Stimulated activated CD8-positive, alpha-beta memory T cell treated with anti-CD3 and anti-CD28 coated beads, Interleukin-2, amount 100 ng/mL, for 1 hour (primary cell): ENCODE measurements at places on chromosomes 2 and 18.

GRCh38 chr18:37537868-37538525 is 27.6 kb downstream of the CELF4 start:
- DNase-seq = no peak

GRCh38 chr18:23337599-23338444 is 115.3 kb upstream of the RIOK3 start:
- no peak for DNase-seq

DNA sequence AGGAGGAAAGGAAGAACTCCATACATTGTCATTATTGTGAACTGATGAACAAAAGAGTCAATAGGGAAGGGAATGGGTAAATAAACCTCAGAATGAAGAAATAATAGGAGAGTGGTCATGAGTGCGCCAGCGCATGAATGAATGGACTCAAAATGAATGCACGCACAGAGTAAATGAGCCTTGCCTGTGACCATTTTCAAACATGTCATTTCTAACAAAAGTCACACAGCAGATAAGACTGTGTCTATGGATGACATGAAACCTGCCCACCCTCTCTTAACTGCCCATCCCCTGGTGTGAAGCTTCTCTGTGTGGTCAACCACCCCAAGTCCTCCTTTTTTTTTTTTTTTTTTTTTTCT is 121.1 kb upstream of the TEX51 start:
- DNase-seq = no peak

- no peak for DNase-seq
Observed at GRCh38 chr18:26865557-26865956, at the start of gene AQP4. Gene AQP4, minus strand, starts transcription at chr18:26865707. Its CDS starts 18 bp downstream, at chr18:26865689.

- DNase-seq = no peak
Observed at GRCh38 chr2:61785583-61785982, 68.3 kb downstream of the FAM161A start.

DNA sequence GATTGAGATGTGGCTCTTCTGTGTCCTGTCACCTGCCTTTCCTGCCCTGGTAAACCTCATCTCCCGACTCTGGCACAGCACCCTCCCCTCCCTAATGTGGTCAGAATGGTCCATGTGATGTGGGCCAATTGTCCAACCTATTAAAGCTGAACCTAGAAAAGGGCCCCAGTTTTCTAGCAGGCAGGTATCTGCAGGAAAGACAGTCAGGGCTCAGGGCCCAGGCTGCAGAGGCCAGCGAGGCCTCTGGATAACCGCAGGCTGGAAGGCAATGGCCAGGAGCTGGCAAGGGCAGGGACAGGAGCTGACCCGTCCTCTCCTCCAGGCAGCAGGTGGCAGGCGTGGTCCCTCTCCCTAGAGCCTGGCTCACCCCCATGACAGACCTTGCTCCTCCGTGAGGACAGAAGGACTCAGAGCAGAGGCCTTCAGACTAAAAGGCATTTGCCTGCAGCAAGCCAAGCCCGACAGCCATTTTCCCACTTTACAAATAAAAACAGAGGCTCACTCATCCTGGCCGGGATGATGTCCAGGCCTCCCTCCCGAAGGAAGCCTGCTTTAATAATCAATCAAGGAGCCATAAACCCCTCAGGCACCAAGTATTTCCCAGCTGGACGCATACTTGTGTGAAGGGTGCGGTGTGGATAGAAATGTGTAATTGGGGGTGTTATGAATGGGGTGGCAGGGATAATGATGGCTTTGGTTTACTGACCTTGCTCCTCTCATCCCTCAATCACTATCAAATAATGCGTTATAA is 107.1 kb downstream of the TWIST2 start:
- DNase-seq = no peak

- DNase-seq = no peak
Observed at GRCh38 chr2:226489775-226490541, 309.7 kb downstream of the IRS1 start.

DNA sequence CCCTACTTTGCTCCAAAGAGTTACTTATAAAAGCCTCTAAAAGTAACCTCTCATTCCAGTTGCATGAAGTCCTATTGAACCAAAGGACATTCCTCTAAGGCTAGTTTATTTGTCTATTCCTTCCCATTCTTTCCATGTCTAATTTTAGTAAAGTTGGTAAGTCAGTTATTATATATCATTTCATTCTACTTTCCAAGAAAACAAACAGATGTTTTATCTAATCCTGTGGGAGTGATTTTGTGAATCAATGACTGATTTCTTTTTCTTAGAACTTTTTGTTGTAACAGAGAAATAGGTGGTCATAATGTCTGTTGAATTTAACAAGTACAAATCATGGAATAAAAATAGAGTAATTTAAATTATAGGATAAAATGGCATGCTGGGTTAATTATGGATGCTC is 286.3 kb downstream of the FSIP2 start:
- no peak for DNase-seq

DNA sequence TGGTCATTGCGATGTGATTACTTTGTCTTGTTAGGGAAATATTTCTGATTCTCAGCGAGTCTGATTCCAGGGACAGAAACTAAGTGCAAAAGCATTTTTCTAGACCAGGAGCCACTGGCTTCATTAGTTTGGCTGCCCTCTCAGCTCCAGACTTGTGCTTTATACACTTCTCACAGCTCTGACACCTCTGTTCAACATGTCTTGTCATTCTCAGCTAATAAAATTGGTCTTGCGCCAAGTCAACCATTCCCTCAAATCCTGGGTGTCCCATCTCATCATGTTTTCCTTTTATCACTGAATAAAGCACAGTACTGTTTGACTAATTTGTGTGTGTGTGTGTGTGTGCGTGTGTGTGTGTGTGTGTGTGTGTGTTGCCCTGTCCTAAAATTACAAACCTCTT is 215.5 kb upstream of the EPHA4 start:
- DNase-seq = no peak

DNA sequence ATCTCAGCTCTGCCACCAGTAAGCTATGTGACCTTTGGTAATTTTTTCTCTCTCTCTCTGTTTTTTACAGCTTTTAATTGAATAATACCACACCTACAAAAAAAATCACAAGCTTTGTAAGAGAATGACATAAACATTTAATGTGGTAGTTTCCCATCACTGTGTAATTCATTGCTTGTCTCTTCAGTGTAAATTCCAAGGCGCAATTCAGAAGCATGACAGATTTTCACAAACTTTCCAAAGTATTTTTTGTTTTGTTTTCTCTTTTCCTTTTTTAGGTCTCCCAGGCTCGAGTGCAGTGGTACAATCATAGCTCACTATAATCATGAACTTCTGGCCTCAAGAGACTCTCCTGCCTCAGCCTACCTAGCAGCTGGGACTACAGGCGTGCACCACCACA is 25.0 kb upstream of the PPM1B start:
- DNase-seq = no peak

DNA sequence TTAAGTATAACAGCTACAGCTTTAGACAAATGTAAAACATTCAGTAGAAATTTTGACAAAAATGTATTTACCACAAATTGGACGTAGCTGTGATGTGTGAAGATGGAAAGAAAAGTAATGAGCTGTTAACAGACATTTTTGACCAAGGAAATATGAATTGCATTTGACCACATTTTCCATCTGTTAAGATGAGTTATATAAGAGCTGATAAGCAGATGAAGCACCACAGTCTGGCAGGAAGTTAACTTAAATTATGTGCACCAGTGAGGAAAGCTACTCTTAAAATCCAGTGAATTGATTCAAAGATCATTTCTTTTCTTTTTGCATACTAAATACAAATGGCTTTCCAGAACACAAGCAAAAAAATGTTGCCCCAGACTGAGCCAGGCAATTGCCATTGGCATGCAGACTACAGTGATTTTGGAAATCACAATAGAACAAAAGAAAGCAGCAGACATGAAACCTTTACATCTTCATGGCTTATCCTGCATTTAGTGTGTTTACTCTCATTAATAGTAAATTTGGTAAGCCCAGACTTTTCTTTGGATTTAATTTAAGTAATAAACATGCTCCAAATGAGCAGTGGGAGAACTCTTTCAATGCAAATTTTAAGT is 493.7 kb downstream of the TMX3 start:
- no peak for DNase-seq

DNA sequence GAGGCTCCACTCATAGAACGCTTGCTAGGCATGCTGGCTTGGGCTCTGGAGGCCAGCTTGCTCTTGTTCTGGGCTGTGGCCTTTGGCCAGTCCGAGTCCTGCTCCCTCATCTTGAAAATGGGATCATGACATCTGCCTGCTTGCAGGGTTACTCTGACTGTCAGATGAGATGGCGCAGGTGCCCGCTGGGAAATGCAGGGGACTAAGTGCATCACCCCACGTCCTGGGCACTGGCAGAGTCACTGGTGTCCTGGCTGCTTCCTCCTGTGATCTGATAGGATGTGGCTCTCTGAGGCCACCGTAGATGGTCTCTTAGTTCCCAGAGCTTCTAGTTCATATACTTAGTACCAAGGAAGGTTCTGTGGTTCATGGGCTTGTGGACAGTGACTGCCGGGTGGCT is 18.5 kb downstream of the LDLRAD4 start:
- no peak for DNase-seq
